ENCODE measurements at places on chromosomes 5 and 9. TPM values are rescaled to one million over a fixed set of nuclear protein-coding genes. Genes with fewer than 3 reads are reported as not detected.

DNA sequence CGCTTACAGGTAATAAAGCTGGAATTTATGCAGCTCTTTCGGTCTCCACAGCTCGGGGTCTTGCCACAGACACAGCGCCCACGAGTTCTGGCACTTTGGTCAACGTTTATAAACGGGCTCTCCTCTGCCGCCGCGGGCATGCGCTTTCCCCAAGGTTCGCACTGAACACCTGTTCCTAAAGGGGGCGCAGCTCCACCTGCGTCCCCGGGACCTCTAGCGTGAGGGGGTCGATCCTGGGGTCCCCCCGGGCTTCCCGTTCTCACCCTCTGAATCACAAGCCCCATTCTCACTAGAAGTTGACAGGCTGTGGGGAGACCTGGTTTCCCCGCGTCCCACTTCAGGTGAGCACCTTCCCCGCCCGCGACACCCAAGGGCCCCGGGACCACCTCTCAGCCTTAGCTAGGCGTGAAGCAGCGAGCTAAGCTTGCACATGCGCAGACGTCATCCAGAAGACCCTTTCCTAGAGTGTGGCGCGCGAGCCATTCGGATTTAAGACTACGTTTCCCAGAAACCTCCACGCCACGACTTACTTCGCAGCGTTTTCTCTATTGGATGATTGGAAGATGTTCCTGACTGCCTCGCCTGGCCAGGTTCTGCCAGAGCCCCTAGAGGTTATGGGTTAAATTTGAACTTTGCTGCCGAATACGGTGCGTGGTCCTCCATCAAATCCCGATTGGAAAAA is 21.3 kb upstream of the ZNF782 start:
- peak; percentile 91 for DNase-seq

Gene GPX8
- 129 TPM for total RNA-seq

Gene IFNA13
- total RNA-seq: not detected

Gene DNM1
- total RNA-seq: 0.17 TPM

GRCh38 chr5:176549871-176550270 is 729 bp downstream of the CDHR2 start:
- no peak for DNase-seq

Gene F12
- total RNA-seq: 3.6 TPM

All from LHCN-M2 (cell line).